ENCODE measurements at places on chromosomes 2 and 18.
A peak's percentile ranks its signal among the peaks of the same experiment; 100 is the strongest.

GRCh38 chr2:146388757-146389156 lies 1456.1 kb upstream of the ACVR2A start:
- DNase-seq: no peak

GRCh38 chr2:203811491-203812221 lies 55.9 kb upstream of the CTLA4 start:
- DNase-seq: peak; percentile 50

- DNase-seq: no peak
Observed at GRCh38 chr2:70718241-70718640, 49.8 kb downstream of the ADD2 start.

DNA sequence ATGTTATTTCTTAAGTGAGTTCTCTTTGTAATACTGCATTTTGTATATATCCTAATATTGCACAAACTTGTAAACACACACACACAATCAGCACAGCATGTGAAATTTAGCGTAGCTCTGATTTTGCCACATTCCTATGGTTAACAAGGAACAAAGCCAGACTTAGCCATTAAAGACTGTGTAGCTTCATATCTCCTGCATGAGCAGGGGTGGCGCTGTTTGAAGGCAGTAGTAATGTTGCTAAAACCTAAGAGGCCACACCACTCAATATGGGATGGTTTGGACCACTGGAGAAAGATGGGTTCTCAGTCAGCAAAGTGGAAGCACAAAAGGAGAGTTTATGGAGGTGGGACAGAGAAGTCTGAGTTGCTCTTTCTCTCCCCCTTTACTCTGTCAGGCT lies 61.1 kb upstream of the RND3 start:
- no peak for DNase-seq

DNA sequence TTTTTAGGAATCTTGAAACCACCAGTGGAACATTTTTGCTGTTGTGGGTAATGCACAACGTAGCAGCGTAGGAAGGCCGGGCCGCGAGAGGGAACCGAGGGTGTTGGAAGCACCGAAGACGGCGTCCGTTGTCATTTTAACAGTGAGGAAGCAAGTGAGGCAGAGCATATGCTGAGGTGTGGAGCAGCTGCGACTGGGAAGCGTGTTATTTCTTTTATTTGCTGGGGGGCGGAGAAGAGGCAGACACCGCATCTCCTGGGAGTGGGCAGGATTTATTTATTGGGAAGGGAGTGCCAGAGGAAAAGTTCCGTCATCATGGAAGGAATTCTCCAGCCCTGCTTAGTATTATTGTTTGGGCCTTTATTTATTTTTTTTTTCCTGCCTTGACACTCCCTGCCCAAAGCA lies 232.8 kb downstream of the KLHL29 start:
- DNase-seq: no peak

DNA sequence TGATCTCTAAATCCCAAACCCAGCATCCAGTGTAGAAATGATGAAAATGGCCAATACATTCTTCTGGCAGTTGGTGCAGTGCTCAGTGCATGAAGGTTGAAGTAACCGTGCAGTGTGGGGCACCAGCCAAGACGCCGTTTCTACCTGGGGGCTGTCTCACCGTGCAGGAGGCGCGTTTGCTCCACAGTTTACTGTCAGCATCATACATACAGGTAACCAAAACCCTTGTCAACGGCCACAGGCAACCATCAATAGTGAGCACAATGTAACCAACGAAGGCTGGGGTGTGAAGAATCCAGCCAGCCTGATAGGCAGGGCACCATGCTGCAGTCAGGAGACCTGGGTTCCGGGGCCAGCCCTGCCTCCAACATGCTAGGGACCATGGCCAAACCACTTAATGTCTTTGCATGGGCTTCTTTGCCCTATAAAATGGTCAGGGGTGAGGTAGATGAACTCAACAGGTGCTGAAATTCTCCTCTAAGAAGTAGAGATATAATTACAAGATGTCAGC lies 127.5 kb upstream of the ID2 start:
- DNase-seq: no peak

GRCh38 chr18:45602926-45603325 lies 12.3 kb upstream of the SLC14A2 start:
- no peak for DNase-seq

GRCh38 chr18:6579486-6579885 lies 150.0 kb upstream of the ARHGAP28 start:
- no peak for DNase-seq

- DNase-seq: no peak
Observed at GRCh38 chr2:206069417-206069816, 16.6 kb downstream of the INO80D start.

DNA sequence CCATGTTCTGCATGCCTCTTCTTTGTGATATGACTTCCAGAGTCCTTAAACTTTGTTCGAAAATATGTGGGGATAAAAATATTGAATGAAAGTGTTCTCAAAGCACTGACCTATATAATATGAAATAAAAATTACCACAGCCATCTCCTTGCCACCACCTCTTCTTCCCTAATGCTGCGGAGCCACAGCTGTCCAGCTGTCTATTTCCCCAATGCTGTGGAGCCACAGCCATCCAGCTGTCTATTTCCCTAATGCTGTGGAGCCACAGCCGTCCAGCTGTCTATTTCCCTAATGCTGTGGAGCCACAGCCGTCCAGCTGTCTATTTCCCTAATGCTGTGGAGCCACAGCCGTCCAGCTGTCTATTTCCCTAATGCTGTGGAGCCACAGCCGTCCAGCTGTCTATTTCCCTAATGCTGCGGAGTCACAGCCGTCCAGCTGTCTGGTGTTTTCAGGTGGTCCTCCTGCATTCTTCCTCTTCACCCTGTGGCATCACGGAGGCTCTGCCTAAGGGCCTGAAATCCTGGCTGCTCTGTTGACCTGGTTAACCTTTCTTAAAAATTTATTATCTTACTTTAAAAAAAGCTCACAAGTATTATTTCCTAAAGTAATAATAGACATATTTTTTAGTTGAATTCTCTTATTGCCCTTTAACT lies 266.1 kb upstream of the MEX3C start:
- DNase-seq: no peak

GRCh38 chr2:8413589-8414135 lies 268.2 kb upstream of the ID2 start:
- no peak for DNase-seq

GRCh38 chr2:226671141-226671676 lies 128.4 kb downstream of the IRS1 start:
- DNase-seq: no peak

DNA sequence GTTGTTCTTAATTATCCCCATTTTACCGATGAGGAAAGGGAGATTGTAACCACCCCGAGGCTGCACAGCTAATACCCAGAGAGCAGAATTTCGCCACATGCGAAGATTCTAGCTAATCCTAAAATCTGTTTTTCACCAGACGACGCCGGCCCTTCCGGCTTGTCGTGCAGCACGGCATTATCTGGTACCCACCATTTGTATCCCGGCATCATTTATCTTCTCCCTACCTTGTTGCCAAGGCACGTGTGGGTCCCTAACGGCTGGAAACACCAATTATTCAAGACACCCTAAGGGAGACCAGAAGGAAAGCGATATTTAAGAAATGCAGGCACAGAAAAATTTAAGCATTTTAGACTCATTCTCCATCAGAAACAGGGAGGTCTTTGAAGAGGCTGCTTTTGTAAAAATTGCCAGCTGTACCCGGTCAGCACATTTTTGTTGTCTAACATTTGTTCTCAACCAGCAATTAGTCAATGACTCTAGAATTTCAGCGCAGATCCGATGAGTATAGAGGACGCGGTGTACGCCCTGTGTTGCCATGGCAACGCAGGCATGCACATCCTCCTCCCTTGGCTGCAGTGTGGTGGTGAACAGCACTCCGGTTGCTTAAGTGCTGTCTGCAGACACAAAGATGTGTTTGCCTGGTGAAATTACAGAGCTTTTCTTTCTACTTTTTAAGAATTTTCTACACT lies 111.6 kb downstream of the AGAP1 start:
- DNase-seq: no peak

DNA sequence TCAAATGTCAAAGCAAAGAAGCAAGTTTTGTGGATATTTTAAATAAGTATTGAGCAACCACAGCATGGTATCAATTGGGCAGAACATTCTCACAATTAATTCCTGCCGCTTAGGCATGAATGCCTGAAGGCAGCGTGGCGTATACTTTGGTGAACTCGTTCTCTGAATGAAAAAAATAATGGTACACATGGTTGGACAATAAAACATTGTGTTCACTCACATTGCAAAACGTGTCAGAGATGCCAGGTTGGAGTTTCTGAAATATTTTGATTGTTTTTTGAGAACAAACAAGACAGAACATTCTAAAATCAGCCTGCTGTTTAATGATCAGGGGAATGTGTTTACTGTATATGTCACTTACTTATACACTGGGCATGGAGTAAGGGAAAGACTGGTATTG lies 254.2 kb downstream of the CDH2 start:
- DNase-seq: no peak

DNA sequence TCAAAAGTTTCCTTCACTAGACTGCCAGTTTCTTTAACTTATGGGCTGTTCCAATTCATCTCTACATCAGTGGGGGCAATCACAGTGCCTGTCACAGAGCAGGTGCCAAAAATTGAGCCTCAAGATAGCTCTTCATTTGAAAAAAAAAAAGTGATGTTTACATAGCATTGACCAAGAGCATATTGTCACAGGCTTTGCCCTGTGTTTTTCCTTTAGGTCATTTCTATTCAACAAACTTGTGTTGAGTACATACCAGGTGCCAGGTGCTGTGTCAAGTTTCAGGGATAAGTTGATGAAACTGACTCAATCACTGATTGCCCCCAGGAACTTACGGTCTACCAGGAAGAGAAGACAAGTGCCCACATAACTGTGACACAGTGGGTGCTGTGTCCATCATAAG lies 22.2 kb upstream of the NT5C1B start:
- no peak for DNase-seq

- DNase-seq: no peak
Observed at GRCh38 chr2:189466656-189467055, 25.4 kb downstream of the WDR75 start.

- DNase-seq: no peak
Observed at GRCh38 chr2:95026471-95027368, 1.2 kb downstream of the MAL start.

DNA sequence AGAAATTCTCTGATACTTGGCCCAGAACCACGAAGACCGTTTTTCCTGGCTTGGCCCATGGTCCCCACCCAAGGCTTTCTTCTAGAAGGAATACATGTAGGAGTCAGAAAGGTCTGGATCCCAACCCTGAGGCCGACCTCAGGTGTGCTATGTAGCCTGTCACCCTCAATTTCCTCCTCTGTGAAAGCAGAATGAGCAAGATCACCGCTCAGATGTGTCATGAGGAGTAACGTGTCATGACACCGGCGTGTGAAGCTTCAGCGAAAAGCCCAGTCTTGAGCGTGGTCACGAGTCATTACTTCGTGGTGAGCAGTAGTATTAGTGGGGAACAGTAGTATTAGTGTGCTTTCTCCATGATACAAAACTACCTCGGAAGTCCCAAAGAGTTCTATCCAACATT lies 103.4 kb downstream of the ALPK2 start:
- no peak for DNase-seq

DNA sequence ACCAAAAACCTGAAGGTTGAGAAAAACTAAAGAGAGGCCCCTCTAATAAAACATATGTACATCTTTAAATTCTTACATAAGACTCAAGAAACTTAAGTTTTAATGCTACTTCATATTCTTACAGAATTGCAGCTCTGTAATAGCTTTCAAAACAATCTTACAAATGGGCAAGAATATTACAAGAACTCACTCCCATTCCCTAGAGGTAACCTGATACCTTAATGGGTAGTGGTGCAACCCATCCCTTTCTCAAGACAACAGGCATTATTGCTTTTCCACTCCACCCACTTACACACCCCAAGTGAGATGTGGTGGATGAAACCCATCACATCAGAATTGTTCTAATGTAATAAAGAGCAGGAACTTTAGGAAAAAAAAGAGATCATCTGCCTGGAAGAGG lies 103.7 kb downstream of the RBMS1 start:
- no peak for DNase-seq

- DNase-seq: no peak
Observed at GRCh38 chr18:31041271-31042083, 1.1 kb downstream of the DSC3 start.

- no peak for DNase-seq
Observed at GRCh38 chr2:3317871-3318590, 59.6 kb downstream of the EIPR1 start.

DNA sequence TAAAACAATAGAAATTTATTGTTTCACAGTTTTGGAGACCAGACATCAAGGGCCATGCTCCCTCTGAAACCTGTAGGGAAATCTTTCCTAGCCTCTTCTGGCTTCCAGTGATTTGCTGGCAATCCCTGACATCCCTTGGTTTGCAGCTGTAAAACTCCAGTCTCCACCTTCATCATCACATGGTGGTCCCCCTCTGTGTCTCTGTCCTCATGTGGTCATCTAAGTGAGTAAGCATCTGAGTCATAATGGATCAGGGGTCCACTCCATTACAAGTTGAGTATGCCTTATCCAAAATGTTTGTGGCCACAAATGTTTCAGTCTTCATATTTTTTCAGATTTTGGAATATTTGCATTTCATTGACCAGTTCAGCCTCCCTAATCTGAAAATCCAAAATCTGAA lies 5.6 kb upstream of the SGPP2 start:
- no peak for DNase-seq

DNA sequence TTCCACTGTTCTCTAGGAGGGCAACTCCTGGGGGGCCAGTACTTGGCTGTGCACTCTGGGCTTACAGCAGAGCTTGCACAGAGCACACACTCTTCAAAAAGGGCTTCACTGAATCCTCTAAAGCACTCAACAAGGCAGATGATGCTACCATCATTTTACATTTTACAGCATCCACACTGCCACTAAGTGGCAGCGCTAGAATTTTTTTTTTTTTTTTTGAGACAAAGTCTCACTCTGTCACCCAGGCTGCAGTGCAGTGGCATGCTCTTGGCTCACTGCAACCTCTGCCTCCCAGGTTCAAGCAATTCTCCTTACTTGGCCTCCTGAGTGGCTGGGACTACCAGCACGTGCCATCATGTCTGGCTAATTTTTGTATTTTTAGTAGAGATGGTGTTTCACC lies 8.6 kb downstream of the AMMECR1L start:
- no peak for DNase-seq

DNA sequence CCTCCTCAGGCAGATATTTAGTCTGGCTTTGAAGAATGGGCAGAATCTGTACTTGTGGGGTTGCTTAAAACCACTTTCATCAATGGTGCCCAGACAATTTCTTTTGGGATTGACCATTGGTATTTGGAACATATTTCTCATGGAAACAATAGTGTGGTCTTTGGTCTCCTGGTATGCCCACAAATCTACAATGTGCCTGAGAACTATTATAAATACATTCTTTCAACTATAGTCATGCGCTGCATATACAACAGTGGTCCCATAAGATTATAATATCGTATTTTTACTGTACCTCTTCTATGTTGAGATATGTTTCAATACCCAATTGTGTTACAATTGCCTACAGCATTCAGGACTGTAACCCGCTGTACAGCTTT lies 34.8 kb upstream of the PPP4R1 start:
- DNase-seq: no peak

GRCh38 chr2:39930175-39930917 lies 151.3 kb upstream of the THUMPD2 start:
- no peak for DNase-seq

- DNase-seq: no peak
Observed at GRCh38 chr2:113167962-113168340, 5.8 kb upstream of the PSD4 start.

GRCh38 chr2:97805776-97806175 lies 92.4 kb downstream of the ZAP70 start:
- DNase-seq: no peak
